Stimulated activated CD4-positive, alpha-beta T cell treated with anti-CD3 and anti-CD28 coated beads, Interleukin-2, amount 100 ng/mL, for 48 hours (primary cell): ENCODE measurements at places on chromosomes 4 and X.

DNA sequence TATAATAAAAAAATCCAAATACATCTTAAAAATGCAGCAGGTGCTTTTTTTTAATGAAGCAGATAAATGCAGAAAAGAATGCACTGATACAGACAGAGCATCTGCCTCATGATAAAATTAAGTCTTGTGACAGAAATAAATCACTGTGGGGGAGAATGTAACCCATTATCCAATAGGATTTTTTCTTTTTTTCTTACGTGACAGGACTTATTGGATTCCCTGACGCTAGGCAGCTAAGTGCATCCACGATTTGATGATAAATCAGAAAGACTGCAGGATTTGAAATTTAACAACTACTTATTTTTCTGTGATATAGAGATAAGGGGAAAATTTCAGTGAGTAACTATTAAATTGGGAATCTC, 110.6 kb upstream of the PPARGC1A start:
- no peak for DNase-seq

GRCh38 chr4:167544391-167544790, 310.1 kb upstream of the SPOCK3 start:
- DNase-seq = no peak

- no peak for DNase-seq
Measured at GRCh38 chr4:53656421-53656981, 65.2 kb upstream of the LNX1 start.

DNA sequence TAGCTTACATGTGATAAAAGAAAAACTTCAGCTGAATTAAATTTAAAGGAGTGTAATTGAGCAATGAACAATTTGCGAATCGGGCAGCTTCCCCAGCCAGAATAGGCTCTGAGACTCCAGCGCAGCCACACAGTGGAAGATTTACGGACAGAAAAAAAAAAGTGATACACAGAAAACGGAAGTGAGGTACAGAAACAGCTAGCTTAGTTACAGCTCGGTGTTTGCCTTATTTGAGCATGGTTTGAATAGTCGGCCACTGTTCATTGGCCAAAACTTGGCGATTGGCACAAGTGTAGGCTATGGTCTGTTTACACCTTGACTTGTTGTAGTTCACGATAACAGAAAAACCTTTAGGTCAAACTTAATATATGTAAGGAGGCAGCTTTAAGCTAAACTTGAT, 16.7 kb upstream of the SUPT20HL1 start:
- no peak for DNase-seq

- no peak for DNase-seq
Measured at GRCh38 chrX:110003167-110004156, 548 bp downstream of the TMEM164 start.

GRCh38 chrX:70030301-70030767, 19.4 kb downstream of the AWAT2 start:
- peak; percentile 42 for DNase-seq

- DNase-seq = no peak
Measured at GRCh38 chr4:17065821-17066220, 167.4 kb upstream of the LDB2 start.

DNA sequence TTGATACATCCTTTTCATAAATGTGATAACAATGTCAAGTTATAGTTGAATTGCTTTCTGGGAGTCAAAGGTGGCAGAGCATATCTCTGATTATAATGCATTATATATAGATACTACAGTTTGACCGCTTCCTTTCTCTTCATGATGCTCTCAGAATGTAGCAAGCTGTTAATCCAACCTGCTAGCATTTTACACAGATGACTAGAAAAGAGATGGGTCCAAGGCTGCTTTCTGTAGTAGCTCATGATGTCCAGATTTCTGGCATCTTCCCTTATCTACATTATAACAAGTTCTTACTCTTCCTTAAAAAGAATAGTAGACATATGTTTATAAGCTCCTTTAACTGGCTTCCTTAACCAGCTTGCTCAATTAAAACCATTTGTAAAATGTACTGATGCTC, 192.0 kb downstream of the NWD2 start:
- DNase-seq = no peak

GRCh38 chr4:8907596-8908205, 36.1 kb upstream of the HMX1 start:
- DNase-seq = no peak

DNA sequence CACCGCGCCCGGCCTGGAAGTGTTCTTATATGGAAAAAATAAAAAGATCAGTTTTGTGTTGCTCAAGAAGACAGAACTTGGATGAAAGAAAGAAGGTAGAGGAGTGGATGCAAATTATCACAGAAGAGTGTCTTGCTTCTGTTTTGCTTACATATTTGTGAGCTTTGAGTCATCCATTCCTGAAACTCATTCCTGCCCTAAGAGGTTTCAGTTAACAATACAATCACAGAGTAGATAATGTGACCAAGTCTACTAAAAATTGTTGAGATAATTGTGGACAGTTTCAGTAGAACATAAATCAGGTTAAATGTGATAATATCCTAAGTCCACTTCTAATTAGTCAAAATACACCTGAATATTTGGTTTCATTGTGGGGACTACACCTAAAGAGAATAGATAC, 26.4 kb upstream of the LRCH2 start:
- no peak for DNase-seq

GRCh38 chr4:147134536-147135210, 189.0 kb upstream of the TTC29 start:
- DNase-seq = no peak

GRCh38 chr4:7462509-7462971, 27.8 kb upstream of the PSAPL1 start:
- DNase-seq = no peak

DNA sequence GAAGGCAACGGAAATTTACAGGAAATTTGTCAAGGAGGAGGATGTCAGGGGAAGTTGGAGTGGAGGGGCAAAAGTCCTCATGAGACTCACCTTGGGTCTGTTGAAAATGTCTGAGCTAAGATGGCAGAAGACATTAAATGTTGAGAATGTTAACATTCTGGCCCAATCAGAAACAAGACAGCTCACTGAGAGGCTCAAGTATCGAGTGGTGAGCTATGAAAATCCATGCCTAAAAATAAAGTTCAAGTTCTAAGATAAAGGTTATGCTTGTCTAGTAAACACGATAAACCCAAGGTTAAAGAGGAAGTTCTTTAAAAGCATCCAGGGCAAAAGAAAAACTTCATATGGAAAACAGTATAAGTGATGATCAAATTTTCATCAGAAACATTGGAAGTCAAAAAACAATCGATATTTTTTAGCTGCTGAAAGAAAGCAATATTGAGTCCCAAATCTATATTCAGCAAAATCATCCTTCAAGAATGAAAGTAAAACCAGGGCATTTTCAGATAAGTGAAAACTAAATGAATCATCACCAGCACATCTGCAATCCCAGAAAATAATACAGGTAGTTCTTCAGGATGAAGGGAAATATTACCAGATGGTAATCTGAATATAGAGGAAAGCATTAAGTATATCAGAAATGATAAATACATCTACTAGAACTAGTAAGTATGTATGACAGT, 462.4 kb downstream of the TLL1 start:
- no peak for DNase-seq

- no peak for DNase-seq
Measured at GRCh38 chrX:78886550-78886949, 58.6 kb upstream of the P2RY10 start.

DNA sequence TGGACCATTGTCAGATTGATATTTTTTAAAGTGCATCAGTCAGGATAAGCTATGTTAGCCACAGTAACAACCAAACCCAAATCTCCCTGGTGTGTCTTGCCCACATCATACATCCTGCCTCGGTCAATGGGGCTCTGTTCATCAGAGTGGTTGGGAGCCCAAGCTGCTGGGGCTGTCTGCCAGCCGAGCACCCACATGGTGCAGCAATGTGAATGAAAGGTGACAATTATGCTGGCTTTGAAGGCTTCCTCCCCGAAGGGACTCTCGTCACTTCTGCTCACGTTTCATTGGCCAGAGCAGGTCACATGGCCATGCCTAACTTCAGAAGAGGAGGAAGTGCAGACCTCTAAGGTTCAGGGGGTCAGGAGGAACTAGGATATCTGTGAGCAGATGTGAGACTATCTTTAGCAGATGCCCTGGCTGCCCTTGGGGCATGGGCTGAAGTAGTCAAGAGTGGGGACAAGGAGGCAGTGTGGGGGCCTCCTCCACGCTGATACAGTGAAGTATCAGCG, 1.3 kb upstream of the JAKMIP1 start:
- no peak for DNase-seq

- no peak for DNase-seq
Measured at GRCh38 chr4:8376361-8377102, 64.0 kb downstream of the ACOX3 start.

DNA sequence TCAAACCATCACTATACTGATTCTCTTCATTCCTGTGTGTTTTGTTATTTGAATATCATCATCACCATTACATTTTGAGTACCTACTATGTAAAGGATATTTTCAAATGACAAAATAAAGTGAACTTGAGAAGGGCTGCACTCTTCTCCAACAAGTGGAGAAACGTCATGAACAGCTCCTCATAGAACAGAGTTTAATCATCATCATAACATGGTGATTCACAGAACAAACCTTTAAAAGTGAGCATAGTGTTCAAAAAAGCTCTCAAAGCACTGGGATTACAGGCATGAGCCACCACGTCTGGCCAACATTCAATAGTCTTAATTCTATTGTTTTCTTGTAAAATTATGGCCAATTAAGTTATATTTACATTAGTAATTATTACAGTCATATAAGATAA, 993.9 kb downstream of the PDHA2 start:
- no peak for DNase-seq

- no peak for DNase-seq
Measured at GRCh38 chr4:107893171-107894137, 37.9 kb upstream of the CYP2U1 start.

DNA sequence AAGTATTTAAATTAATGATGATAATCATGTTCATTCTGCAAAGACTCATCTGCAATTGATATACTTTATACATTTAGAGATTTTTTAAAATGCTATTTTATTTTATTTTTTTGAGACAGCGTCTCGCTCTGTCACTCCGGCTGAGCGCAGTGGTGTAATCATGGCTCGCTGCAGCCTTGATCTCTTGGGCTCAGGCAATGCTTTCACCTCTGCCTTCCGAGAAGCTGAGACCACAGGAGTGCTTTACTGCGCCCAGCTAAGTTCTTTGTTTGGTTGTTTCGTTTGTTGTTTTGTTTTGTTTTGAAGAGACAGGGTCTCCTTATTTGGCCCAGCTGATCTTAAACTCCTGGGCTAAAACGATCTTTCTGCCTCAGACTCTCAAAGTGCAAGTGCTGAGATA, 1541.0 kb downstream of the PCDH7 start:
- DNase-seq = no peak

DNA sequence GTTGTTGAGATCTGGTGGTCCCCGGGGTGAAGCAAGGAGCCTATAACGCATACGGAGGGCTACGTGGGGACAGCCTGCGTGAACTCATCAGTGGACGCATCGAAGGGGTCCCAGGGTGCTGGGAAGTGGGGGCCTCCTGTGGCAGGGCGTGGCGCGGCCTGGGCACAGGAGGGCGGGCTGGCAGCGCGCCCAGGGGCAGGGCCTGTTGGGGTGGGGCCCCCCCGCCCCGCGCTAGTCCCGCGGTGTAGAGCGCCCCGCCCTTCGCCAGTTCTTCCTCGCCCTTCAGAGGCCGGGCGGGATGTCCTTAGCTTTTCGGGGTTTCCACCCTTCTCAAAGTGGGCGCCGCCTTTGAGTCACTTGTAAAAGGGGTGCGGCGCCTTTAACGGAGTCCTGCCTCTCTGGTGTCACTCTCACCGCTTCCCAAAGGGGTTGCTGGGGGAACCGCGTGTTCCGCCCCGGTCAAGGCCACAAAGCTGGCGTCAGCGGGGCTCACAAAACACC, 632 bp downstream of the PLP2 start:
- peak; percentile 49 for DNase-seq

DNA sequence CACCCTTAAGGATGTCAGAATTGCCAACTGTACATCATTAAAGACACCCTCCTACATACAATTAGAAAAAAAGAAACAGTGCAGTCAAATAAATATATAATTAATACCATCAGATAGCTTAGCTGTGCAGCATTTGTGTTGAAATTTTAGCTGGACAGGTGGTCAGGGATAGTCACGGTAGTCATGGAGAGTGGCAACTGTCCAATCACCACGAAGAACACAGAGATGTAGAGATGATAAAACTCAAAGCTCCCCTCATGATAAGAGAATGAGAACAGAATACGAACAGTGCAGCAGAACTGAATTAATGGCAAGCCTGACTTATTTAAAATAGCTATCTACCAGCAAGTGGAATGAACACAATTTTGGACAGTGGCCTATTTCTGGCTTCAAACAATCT, 27.2 kb downstream of the SLC39A8 start:
- DNase-seq = no peak

GRCh38 chr4:110631584-110632505, 9.0 kb upstream of the PITX2 start:
- peak; percentile 48 for DNase-seq

DNA sequence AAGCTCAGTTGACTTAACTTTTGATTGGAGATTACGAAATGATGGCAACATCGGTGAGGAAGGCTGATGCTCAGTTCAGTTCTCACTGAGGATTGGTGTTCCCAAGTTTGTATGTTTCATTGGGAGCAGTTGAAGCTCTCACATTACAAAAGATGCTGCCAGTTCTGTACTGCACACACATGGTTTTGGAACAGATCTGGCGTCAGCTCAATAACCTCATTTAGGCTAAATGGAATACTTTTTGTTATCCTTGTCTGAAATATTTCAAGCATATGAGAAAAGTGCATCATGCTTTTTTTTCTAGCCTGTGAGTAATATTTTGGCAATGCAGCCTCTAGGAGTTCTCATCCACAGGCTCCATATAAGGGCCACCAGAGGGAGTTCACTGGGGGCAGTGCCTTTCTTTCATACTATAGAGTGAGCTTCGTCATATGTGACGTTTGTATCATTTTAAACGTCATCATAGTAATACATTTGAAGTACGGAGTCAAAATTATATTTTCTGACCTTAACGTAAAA, 4.1 kb downstream of the ENPEP start:
- no peak for DNase-seq

- no peak for DNase-seq
Measured at GRCh38 chrX:151776181-151776731, 41.7 kb downstream of the CNGA2 start.

- DNase-seq = no peak
Measured at GRCh38 chr4:74042681-74043080, 4.2 kb upstream of the CXCL3 start.

GRCh38 chr4:77148078-77148477, 8.9 kb upstream of the CCNG2 start:
- DNase-seq = no peak

DNA sequence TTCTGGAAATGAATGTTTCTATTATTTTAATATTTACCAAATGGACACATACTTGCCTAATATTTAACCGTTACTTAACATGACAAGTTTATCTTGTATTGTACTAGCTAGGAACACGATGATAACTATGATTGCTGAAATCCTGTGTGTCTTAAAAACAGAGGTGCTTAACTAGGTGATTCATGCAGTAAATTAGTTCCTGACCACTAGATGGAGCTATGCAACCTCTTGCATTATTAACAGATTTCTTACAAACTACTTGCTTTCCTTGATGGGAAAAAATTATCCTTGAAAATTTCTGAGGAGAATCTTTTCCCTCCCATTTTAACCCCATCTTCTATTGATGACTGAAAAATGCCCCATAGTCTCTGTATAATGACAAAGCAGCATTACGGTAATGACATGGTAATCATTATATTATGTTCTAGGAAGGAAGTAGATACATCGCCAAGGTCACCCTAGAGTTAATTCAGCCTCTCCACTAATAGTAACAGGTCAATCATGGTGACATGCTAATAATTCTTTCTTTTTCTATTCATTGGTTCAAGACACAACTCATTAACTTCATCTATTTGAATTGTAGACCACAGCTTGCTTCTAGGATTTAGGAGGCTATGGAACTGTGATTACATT, 844.2 kb downstream of the RAPGEF2 start:
- no peak for DNase-seq
